ENCODE measurements at places on chromosomes 16 and 17.

GRCh38 chr17:57016764-57017116 is 38.8 kb downstream of the SCPEP1 start:
- DNase-seq = no peak

GRCh38 chr16:2082171-2082982 is 34.6 kb downstream of the TSC2 start:
- DNase-seq = no peak

GRCh38 chr16:88739139-88739976 is 33.1 kb downstream of the CTU2 start:
- no peak for DNase-seq

DNA sequence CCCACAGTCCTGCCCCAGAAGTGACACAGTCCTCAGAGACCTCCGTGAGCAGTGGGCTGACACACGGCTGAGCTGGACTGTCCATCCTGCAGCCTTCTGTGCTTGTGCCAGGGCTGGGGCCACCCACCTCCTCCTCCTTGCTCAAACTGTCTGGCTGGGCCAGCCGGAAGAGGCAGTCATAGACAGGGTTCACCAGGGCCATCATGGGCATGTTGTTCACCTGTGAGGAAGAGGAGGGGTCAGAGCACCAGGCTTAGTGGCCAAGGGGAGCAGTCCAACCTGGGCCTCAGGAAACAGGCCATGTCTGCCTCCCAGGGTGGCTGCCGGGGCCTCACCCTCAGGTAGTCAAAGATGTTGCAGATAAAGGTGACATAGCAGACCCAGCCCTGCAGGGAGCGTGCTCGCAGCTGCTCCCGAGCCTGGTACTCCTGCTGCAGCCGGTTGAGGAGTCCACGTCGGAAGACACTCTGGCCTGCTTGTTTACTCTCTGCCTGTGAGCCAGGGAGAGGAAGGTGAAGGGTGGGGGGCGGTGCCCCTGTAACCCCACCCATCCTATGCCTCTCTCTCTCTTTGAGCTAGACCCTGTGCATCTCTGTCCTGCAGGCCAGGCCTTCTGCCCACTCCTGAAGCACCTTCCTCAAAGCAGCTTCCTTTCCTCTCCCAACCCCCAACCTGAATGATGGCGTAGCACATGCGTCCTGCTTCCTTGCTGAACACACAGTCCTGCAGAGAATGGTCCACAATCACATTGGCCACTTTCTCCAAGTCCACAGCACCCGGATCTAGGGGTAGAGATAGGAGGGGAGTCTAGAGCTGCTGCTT is 3.4 kb downstream of the MIF4GD start:
- no peak for DNase-seq

DNA sequence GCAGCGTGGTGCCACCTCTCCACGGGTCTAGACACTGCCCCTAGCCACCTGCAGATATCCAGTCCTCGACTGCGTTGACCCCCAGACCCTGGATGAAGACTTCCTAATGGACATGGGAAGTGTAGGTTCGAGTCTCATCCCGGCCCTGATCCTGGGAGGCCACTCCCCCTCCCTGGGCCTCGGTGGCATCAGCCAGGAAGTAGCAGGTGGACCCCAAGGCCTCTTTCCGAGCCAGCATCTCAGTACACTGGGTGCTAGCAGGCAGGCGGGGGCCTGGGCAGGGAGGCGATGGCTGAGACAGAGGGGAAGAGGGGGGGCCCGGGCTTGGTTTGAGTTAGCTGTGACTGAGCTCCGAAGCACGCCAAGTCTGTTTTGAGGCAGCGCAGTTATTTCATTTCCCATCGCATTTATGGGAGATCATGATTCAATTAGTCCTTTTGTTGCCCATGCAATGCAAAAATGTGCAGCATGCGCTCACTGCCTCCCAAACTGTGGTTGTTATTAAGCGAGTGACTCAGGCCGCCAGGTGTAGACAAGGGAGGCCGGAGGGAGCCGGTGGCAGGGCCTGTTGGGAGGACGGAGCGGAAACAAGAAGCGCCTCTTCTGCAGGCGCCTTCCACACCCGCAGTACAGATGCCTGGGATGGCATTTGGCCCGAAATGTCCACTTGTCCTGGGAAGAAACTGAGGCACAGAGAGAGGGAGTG is 25.3 kb upstream of the ZNF469 start:
- no peak for DNase-seq

- no peak for DNase-seq
These were observed 18.5 kb upstream of the CPD start for GRCh38 chr17:30360086-30360808.

GRCh38 chr16:1743376-1744337 is 27.7 kb downstream of the NME3 start:
- DNase-seq = no peak

GRCh38 chr16:48824271-48824670 is 214.3 kb upstream of the N4BP1 start:
- no peak for DNase-seq

DNA sequence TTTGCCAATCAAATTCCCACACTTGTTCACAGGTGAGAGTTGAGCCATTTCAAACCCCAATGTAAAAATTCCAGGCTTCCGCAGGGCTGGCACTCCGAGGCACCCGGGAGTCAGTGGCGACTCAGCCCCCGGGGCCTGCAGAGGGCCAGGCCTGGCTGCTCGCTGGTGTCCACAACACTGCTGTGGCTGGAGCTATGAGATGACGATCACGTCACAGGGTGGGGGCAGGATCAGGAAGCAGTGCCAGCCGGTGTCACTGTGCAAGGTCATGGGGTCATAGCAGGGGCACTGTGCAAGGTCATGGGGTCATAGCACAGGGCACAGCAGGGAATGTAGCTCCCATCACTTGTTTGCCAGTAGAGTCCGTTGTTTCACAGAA is 7.8 kb downstream of the VPS4A start:
- DNase-seq = no peak

- no peak for DNase-seq
These were observed 24.5 kb upstream of the MTMR4 start for GRCh38 chr17:58538811-58539409.

GRCh38 chr17:81508639-81509206 is 3.9 kb downstream of the ACTG1 start:
- DNase-seq = peak; percentile 6

- DNase-seq = no peak
These were observed 37.8 kb downstream of the SEC14L1 start for GRCh38 chr17:77178563-77178962.

DNA sequence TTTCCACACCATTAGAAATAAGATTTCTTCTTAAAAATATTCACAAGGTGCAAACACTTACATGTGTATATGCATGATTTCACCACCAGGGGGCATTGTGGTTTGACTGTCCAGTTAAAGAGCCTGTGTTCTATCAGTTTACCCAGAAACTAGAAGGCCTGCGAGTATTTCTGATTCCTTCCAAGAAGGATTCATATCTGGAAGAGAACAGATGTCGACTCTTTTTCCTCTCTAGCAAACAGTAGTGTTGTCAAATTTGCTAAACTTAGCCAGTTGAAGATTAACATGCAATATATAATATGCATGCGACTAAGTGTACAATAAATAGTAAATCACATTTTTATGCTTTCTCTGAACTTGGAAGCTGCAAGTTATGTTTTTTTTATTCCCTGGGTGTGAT is 404.1 kb downstream of the WWOX start:
- DNase-seq = peak; percentile 16

- DNase-seq = no peak
These were observed 430.4 kb downstream of the HAPSTR1 start for GRCh38 chr16:9521749-9522370.

DNA sequence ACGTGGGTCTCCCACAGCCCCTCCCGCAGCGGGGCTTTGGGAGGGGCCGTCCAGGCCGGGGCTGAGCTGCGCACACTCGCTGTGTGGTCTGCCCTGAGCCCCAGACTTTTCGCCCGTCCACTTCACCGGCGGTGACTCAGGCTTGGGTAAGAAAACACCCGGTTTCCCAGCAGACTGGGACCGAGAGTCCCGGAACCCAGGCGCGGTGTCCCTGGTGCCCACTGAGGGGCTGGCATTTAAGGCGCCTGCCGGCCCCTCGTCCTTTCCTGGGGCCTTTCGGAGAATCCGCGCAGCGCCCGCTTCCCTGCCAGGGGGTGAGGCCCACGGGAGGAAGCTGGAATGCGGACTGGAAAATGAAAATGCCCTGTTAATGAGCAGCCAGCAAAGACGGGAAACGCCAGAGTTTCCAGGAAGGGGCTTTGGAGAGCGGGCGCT is 100.3 kb downstream of the C16orf95 start:
- DNase-seq = no peak

DNA sequence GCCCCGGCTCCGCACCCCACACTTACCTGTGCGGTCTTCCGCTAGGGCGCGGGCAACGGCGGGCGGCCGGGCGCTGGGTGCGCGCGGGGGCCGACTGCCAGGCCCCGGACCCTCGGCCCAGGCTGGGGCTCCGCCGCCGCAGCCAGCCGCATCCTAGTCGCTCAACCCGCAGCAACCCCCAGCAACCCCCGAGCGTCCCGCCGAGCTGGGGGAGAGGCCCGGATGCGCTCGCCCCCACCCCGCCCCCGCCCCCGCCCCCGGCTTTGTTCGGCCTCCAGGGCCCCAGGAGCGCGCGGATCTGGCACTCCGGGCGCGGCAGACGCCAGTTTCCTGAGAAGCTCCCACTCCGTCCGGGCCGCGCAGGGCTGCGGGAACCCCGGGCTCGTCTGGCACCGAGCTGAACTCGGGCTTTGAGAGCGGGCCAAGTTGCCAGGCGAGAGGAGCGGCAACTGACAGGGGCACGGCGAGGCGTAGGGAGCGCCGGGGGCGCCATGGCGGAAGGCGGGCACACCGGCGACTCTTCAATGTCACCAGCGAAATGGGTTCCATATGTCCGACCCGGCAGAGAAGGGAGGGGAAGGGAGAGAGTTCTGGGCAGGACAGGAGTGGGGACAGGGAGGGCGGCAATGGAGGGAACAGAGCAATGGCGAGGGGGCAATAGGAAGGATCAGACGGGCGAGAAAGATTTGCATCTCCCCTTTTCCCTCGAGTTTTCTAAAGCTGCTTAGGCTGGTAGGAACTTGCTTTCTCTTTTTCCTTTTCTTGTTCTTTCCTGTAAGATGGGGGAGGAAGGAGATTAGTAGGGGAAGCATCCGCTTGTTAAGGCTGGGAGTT is 13.7 kb downstream of the HOXB4 start:
- DNase-seq = no peak

- no peak for DNase-seq
These were observed 187.2 kb downstream of the CDK5R1 start for GRCh38 chr17:32673964-32674363.
